ENCODE measurements at places on chromosomes 7 and 10.
A peak's percentile ranks its signal among the peaks of the same experiment; 100 is the strongest.

- DNase-seq, result no peak
Measured at GRCh38 chr10:132532749-132533560, 4.6 kb upstream of the INPP5A start.

GRCh38 chr10:8060704-8061121 lies 6.2 kb downstream of the GATA3 start:
- no peak for DNase-seq

DNA sequence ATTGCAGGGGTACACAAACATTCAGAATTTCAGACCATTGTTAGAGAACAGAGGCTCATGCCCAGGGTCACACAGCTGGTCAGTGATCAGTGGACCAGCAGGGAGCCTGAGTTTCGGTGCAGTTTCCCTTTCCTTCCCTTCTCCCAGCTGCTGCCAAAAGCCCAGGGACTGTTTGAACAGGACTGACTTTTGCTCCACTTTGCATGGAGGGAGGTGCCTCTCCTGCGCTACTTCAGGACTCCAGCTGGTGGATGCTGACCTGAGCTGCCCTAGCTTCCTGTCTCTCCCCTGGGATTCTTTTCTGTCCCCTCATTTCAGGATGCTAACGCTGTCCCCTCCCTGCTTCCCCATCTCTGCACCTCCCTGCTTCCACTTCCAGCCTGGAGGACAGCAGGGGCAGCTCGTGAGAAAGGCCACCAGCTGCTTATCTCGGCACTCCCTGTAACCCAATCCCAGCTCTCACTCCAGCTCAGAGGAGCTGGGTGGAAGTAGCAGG lies 14.5 kb downstream of the SH2D4B start:
- DNase-seq, result no peak

- DNase-seq, result no peak
Measured at GRCh38 chr10:102085336-102085735, 20.2 kb downstream of the HPS6 start.

GRCh38 chr10:5981529-5981928 lies 4.2 kb upstream of the IL15RA start:
- no peak for DNase-seq

DNA sequence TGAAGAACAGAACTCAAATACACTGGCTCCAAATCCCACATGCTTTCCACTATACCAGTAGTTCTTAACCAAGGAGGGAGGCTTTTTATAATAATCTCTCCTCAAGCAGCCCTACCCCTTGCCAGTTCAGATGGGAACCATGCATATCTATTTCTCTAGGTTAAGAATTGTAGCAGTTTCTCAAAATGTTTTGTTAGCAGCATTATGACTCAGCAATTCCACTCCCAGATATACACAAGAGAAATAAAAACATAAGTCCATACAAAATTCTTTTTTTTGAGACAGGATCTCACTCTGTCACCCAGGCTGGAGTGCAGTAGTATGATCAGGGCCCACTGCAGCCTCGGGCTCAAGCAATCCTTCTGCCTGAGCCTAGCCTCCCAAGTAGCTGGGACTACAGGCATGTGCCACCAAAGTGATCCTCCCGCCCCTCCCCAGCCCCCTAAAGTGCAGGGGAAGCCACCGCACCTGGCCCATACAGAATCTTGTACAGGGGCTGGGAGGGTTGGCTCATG lies 18.1 kb downstream of the YWHAG start:
- DNase-seq, result no peak

GRCh38 chr10:133128126-133129070 lies 31.6 kb upstream of the KNDC1 start:
- no peak for DNase-seq

DNA sequence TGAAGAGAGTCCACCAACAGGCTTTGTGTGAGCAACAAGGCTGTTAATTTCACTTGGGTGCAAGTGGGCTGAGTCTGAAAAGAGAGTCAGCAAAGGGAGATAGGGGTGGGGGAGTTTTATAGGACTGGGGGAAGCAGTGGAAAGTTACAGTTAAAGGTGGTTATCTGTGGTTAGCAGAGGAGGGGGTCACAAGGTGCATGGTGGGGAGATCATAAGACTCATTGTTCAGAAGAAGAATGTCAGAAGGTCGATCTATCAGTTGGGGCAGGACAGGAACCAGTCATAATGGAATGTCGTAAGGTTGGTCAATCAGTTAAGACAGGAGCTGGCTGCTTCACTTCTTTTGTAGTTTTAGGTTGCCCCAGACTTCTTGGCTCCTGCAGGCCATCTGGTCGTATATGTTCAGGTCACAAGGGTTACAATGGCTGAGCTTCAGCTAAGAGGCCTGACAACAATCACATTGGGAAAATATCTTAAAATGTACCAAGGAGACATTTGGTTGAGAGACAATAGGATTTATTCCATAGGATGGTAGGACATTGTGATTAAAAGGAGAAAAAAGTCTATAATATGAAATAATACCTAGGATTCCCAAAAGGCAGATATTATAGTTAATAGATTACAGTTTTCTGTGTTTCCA lies 356.4 kb downstream of the ANKRD7 start:
- no peak for DNase-seq

DNA sequence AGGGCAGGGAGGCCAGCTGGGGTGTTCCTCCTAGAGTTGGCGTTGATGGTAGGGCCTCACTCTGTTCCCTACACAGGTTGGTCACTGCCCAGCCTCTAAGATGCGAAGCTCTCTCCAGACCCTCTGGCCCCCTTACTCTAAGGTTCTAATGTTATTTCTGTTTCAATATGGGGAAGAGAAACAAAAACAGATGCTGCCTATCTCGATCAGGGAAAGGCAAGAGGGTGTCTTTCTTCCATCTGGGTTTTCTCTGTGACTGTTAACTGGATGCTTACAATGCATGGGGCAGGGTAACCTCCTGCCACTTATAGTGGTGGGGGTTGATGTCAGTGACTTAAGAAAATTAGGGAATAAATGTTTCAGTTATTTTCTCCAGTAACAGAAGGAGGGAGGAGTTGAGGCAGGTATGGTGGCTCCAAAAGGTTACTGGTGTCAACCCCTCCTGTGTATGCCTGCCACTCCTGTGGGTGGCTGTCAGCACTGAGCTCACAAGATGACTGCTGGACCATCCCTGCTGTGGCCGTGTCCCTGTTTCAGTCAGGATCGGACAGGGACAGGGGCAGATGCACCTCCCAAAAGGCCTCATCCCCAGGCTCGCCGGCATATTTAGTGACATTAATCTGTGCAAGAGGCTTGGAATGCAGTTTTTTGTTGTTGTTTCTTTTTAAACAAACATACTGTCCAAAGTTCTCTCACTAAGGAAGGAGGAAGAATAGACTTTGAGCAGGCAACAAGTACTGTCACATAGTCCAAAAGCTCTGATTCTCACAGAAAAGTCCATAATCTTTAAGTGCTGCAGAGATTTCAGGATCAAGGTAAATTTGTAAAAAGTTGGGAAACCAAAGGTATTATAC lies 39.6 kb upstream of the SYPL1 start:
- DNase-seq, result no peak

GRCh38 chr10:93006435-93007039 lies 54.1 kb upstream of the CYP26C1 start:
- no peak for DNase-seq

DNA sequence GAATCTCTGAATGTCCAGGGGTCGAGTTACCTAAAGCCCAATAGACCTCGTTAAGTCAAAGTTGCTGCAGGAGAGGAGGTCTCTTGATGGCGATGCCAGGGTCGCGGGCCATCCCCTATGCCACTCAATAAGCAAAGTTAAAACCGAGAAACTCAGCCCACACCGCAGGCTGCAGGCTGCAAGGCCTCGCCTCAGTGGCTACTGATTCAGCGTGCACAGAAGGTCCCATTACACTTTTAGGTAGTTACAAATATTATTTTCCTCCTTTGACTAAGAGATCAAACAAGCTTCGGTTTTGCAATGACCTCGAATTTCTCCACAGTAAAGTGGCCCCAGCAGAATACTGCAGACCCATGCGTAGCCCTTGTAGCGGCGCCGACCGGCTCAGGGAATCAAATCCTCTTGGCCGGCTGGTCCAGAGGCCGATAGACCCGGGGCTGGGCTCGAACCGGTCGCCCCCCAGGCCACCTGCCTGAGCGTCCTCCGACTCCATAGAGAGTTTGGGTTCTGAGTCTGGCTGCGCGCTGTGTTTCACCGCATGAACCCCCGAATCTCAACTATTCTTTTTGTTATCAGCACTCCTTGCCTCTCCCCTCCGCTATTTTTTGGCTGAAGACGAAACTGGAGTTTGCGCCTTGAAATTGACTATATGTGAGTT lies 2.3 kb downstream of the C1QL3 start:
- no peak for DNase-seq

DNA sequence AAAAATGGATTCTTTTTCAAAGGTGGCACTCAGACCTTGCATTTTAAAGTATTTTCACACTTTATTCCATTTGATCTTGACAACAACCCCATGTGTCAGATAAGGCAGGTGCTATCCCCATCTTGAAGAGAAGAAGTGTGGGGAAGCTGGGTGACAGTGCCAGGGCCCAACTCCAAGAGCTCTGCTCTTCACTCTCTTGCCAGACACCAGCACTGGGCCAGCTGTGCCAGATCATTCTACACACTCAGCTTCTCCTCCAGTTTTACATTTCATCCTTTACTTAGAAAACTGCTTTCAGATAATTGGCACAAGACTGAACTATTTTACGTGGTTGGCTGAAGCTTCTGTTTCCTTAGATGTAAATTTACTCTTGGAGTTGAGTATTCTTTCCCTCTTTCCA lies 64.4 kb downstream of the ENO4 start:
- DNase-seq, result no peak

- peak; percentile 63 for DNase-seq
Measured at GRCh38 chr10:98041352-98042043, 11.1 kb upstream of the CRTAC1 start.

- no peak for DNase-seq
Measured at GRCh38 chr7:83921941-83922607, 272.5 kb downstream of the SEMA3A start.

- DNase-seq, result no peak
Measured at GRCh38 chr10:71597821-71598498, 121.6 kb downstream of the C10orf105 start.
